Left cardiac atrium (tissue), 4 donors: ENCODE measurements at places on chromosomes 7 and 10. TPM values are rescaled to one million over a fixed set of nuclear protein-coding genes. Genes with fewer than 3 reads are reported as not detected.

- no peak for DNase-seq
These were observed 346.6 kb upstream of the BMPER start for GRCh38 chr7:33558549-33559323.

DNA sequence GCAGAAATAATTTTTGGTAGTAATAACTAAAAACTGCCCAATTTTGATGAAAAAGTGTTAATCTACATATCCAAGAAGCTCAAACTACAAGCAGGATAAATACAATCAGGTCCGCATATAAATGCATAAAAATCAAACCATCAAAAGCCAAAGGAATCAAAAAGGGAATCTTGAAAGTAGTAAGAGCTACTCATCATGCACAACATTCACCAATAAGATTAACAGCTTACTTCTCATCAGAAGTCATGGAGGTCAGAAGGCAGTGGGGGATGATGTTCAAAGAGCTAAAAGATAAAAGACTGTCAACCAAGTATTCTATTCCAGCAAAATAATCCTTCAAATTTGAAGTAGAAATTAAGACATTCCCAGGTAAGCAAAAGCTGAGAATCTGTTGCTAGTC lies 76.4 kb downstream of the CRPPA start:
- DNase-seq: no peak

- no peak for DNase-seq
These were observed 32.4 kb upstream of the MTPN start for GRCh38 chr7:136009488-136010079.

DNA sequence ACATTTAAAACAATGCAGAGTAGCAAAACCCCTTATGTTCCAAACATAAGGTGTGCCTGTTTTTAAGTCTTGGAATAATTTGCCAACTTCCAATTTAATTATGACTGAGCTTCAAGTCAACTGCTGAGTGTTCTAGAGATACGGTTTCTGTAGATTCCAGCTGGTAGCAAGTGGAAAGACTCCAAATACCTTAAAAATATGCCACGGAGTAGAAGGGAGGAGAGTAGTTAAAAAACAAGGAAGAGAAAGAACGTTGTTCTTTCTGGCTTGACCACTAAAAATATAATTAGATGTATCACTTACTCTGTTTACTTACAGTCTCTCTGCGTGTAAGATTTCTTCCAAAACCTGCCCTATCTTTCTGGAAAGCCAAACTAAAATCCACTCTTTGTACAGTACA lies 24.5 kb upstream of the ABLIM1 start:
- DNase-seq: no peak

The KCNK18 gene
- not detected for total RNA-seq
